ENCODE measurements at places on chromosomes 13 and 19.

- peak; percentile 90 for DNase-seq
Measured at GRCh38 chr19:58538257-58539168, 5.4 kb upstream of the TRIM28 start.

GRCh38 chr19:13033244-13033643 is 38.0 kb downstream of the NFIX start:
- no peak for DNase-seq

GRCh38 chr19:6103217-6103644 is 7.1 kb downstream of the RFX2 start:
- DNase-seq = no peak

DNA sequence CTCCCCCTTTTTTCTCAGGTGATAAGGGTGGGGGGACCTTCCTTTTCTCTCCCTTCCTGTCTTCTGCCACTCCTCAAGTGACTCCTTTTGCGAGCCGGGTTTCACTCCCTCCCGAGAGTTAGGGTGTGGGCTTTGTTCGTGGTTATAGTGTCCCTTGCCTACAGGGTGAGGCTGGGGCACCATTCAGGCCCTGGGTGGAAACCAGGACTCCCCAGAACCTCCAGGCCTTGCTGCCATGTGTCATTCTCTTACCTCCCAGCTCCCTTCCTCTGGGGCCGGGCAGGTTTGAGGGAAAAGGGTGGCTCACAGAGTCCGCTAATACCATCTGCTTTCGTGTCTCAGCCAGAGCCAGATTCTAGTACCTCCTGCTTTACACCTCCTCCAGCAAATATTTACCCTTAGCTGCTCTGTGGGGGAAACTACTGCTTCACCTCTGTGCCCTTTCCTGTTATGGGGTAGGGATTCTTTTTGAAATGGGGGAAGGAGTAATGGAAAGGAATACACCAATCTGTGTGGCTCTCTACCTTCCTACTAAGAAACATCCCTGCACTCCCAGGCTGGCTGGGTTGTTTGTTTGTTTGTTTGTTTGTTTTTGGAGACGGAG is 2.8 kb downstream of the ACTN4 start:
- no peak for DNase-seq

DNA sequence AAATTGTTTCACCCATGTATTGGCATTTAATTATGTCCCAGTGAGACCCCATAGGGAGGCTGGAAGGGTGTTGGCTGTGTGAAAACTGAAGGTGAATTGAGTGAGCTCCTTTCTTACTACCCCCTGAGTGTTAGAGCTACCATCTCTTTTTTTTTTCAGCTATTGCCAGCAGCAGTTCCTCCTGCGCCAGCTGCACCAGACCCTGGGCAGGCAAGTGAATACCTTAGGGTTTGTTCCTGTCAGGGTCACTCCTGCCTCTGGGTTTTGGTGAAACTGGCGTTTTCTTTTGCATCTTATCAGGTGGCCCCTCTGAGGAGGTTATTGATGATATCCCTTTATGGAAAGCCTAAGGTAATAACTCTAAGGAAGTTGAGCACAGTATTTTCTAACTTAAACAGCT is 25.5 kb downstream of the CEACAM8 start:
- DNase-seq = no peak

DNA sequence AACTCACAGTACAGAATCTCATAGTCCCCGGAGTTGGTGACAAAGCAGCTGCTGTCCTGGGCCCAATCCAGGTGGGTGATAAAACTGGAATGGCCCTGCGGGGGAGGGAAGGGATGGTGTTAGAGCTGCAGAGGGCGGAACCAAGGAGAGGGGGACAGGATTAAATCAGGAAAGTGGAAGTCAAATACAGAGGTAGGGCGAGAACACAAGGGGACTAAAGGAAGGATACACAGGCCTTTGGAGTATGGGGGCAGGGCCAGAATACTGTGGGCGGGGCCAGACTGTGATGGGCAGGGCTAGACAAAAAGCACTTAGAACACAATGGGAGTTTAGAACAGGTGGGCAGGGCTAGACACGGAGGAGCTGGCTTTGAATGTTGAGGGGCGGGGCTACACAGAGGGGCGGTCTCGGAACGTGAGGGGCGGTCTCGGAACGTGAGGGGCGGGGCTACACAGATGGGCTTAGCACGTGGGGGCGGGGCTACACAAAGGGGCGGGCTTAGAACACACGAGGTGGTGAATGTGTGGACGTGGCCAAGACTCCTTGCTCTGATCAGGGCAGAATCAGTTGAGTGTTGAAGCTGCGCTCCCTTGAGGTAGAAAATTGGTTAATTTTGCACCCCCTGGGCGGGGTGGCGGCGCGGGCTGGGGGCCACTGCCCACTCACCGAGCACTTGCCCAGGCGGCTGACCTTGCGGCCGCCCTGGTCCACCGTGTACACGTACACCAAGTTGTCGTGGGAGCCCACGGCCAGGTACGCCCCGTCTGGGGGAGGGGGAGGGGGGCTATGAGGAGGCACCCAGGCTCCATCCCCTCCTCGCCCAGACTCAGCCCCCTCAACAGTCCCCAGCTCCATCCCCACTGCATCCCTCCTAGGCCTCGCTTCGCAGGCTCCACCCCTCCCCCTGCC is 14.0 kb upstream of the GPR4 start:
- peak; percentile 95 for DNase-seq

GRCh38 chr13:32535115-32535514 is 3.5 kb downstream of the N4BP2L2 start:
- DNase-seq = no peak

DNA sequence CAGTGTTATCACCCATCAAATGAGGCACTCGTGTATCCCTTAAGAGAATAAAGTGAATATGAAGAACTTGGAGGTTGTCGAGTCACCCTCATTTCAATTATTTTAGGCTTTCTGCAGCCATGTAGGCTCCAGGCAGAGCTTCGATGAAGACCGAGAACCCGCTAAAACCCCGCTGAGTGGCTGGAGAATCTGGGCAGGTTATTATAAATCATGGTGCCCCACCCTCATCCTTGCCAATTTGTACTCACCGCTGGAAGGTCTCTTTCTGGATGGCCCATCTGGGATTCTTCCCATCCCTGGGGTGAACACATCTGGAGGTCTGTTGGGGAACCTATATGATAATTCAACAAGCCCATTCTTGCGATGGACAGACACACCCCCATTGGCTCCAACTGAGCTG is 190.8 kb downstream of the ZNF536 start:
- no peak for DNase-seq

DNA sequence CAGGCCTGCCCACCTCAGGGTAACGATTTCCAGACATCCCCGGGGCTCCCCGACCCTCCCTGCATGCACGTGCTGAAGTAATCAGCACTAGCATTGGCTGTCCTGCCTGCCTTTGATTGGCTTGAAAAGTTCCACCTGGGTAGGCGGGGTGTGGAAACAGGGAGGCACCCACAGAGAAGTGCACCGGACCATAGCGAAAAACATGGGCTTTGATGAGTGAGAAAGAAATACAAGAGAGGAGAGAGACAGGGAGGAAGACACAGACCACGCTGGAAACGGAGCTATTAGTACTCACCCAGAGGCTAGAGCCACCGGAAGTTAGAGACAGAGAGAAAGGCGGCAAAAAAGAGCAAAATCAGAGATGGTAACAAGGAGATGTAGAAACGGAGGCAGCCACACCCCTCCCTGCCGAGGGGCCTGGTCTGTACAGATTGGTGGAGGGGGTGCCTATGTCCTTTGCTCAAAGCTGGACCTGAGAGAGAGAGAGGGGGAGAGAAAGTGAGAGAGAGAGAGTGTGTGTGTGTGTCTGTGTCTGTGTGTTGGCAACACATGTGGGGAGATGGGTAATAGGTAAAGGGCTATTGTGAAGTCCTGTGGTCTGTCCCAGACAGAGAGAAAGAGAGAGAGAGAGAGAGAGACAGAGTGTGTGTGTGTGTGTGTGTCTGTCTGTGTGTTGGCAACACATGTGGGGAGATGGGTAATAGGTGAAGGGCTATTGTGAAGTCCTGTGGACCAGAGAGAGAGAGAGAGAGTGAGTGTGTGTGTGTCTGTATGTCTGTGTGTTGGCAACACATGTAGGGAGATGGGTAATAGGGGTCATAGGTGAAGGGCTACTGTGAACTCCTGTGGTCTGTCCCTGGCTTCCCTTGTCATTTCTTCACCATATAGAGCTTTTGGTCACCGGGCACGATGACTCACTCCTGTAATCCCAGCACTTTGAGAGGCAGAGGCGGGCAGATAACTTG is 2.9 kb downstream of the CGB3 start:
- peak; percentile 49 for DNase-seq

DNA sequence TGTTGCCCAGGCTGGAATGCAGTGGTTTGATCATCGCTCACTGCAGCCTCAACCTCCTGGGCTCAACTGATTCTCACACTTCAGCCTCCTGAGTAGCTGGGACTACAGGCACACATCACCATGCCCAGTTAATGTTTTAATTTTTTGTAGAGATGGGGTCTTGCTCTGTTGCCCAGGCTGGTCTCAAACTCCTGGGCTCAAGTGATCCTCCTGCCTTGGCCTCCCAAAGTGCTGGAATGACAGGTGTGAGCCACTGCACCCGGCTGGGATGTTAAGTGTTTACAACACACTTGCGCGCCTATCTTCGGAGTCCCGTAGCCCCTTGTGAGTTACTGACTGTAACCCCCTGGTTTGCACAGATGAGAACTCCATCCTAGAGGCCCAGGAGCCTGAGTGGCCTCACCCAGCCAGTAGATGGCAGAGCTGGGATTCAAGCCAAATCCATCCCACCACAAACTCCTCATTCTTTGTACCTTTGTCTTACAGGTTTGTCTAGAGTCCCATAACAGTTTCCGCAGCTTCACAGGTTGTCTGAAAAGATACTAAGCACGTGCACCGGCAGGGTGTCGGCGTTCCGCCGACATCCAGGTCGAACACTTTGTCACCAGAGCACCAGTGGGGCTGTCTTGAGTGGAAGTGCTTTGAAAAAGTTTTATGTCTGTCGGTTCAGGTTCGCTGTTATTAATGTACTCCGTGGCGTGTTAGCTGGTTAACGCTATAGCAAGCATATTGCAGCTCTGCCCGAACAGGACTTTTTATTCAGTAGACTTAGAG is 14.7 kb downstream of the MAG start:
- DNase-seq = peak; percentile 75

- DNase-seq = no peak
Measured at GRCh38 chr13:22077764-22078163, 406.9 kb downstream of the FGF9 start.

DNA sequence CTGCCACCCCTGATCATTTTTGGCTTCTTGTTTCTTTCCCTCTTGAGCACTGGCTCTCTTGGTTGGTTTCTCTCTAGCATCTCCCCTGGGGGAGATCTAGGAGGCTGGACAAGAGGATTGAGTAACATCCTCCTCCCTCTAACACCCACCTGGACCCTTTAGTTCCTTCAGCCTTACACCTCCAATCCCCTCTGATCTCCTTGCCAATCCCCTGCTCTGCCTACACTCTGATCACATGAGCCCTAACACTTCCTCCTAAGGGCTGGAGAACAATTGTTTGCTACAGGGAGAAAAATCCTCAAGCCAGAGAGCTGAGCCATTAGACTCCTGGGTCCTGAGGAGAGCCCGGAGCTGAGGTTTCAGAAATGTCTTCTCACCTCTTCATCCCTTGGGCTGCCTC is 65.9 kb upstream of the ADGRL1 start:
- no peak for DNase-seq

- DNase-seq = peak; percentile 35
Measured at GRCh38 chr19:2475018-2475701, 767 bp upstream of the GADD45B start.

DNA sequence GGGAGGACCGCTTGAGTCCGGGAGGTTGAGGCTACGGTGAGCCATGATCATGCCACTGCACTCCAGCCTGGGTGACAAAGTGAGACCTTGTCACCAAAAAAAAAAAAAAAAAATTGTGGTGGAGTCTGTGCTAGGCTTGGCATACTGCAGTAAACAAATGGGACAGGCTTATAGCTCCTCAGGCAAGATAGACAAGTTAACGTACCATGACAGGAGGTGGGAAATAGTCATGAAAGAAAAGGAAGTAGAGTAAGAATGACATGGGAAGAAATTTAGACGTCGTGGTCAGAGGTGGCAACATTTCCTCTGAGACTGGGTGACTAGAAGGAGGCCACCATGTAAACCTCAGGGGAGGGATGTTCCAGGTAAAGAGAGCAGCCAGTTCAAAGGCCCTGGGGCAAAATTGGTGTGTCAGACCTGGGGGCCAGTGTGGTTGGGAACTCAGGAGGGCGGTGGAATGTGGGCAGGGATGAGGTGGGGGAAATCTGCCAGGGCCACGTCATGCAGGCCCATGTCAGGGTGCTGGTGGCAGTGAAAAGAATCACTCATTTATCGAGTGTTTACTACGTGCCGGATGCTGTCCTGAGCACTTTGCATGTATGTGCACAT is 5.6 kb downstream of the SNRPA start:
- no peak for DNase-seq

DNA sequence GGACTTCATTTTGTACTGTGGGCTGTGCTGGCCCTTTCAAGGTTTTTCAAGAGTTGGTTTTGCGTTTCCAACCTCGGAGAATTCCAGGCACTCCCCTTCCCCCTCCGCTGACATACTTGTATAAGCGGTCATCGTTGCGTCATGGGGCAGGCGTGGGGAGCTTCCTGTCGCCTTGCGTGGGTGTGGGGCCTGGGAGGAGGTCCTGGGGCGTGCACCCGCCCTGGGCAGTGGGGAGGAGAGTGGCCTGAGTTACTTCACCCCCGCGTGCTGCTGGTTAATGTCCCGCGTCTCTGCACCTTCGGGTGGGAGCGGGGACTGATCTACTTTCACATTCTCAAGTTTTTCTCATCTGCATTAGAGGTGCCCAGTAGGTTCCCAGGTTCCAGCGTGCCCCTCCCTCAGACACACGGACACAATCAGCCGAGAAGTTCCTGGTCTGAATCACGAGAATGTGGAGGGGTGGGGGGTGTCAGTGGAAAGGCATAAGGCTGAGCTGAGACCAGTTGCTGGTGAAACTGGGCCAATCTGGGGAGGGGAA is 4.1 kb downstream of the IER2 start:
- no peak for DNase-seq

DNA sequence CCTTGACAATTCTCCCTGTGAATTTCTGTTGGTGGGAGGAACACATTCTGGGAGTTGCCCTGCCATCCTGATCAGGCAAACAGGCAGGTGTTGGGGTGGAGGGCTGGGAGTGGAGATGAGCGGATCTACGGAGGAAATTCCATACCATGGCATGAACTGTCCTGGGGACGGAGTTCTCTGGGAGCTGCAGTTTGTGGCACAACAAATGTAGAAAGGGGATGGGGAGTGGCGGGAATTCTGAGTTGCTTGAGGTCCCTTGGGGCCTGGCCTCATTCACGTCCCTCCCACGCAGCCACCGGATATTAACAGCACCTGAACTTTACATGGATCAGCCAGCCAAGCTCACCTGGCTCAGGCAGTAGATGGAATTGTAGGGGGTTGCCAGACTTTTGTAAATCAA is 70.0 kb downstream of the CHST8 start:
- DNase-seq = no peak

Measured in iPS-NIHi11 (cell line).